ENCODE measurements at places on chromosomes 7 and 10. TPM values are rescaled to one million over a fixed set of nuclear protein-coding genes. Genes with fewer than 3 reads are reported as not detected.
A peak's percentile ranks its signal among the peaks of the same experiment; 100 is the strongest.

MYL10 gene
- total RNA-seq: not detected

TTYH3 gene
- 33.6 TPM for total RNA-seq

DNA sequence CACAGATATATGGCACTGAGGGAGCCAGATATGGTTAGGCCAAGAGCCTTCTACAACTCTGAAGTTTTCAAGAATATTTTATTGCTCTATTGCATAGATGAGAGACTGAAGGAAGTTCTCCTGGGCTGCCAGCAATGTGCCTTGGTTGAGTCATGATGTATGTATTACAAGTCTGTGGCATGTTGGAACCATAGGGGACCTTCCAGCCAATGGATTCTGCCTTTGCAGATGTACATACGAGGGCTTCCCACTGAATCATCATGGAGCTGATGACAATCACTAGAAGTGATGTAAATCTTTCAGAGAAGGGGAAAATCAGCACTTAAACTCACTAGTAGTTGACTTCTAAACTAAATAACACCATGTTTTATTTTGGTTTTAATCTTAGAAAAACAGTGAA, 419.5 kb downstream of the PHTF2 start:
- DNase-seq: peak; percentile 2

GRCh38 chr10:89710753-89711152, 9.4 kb downstream of the KIF20B start:
- DNase-seq: no peak

DNA sequence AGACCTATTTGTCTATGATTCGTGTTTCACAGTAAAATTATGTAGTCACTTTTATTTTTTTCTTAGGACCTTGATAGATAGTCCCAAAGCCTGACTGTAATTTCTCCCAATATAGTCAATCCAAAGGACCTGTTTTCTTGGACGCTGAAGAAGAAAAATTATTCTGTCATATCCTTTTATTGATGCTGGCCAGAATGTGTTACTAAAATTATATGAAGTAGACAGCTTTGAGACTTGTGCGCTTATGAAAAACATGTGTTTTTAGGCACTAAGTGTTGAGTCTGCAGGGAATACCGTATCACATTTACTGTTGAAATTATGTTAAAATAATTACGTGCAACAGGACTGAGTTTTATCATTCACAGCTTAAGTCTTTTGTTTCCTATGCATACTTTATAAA, 17.9 kb downstream of the TES start:
- no peak for DNase-seq

BHLHA15 gene
- total RNA-seq: 0.25 TPM

OR2A25 gene
- total RNA-seq: not detected

NET1 gene
- 164 TPM for total RNA-seq

DNA sequence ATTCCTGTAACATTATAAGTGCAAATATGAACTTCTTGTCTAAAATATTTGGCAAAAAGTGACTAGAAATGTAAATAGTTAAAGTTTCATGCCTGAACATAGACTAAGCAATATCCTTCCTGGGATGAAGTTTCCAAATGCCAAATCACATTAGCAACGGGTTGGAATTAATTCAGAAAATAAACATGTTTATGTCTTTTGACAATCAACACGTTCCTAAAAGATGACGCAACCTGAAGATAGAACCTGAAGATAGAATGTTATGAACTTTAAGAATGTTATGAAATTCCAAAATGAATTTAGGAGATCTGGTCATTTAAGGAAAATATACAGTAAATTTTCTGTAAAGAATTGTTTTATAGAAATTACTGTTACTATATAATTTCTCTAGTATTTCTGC, 9.2 kb downstream of the LAMB4 start:
- no peak for DNase-seq

DNA sequence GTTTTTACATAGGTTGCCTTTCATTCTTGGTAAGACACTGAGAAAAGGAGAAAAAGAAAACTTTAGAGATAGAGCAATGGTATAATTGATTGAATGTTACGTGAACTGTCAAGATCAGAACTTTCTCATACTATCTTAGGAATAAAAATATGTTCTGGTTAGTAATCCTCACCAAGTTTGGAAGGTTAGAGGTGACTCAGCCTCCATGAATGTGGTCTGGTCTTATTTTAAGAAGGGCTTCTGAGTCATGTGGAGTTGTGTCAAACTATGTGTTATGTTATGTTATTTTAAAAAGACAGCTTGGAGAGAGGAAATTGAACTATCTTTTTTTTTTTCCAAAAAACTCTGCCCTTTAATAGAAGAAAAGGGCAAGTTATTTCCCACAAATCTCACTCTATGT, 458.6 kb upstream of the KLF6 start:
- DNase-seq: peak; percentile 96

DNA sequence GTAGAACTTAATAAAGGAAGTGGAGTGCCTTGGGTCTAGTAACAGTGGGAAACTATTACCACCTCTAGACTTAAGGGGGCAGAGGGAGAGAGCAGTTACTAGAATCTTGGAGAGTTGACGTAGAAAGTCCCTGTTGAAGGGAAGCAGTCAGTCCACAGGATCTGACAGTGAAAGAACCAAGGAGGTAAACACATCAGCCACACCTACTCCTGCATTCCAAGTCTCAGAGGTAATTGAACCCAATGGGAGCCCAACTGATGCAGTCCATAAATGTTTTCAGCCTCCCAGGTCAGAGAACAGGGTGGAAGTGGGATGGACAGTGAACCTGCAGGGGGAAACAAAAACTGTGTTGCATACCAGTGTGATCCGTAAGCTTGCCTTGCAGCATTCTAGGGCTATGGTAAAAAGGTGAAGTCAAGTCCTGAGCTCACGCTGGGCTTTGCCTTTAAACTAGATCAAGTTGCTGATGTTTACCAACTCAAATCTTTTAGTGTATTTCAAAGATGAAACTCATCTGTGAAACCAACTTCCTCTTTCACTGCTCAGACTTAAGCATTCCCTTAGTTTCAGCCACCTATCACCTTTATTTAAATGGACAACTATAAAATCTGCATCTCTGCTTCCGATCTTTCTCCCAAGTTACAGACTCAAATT, 57.2 kb downstream of the SLC16A12 start:
- peak; percentile 56 for DNase-seq

GRCh38 chr10:62904281-62904875, 88.2 kb upstream of the EGR2 start:
- DNase-seq: no peak

RAB19 gene
- total RNA-seq: 0.21 TPM

BMI1 gene
- total RNA-seq: 31.8 TPM

DNA sequence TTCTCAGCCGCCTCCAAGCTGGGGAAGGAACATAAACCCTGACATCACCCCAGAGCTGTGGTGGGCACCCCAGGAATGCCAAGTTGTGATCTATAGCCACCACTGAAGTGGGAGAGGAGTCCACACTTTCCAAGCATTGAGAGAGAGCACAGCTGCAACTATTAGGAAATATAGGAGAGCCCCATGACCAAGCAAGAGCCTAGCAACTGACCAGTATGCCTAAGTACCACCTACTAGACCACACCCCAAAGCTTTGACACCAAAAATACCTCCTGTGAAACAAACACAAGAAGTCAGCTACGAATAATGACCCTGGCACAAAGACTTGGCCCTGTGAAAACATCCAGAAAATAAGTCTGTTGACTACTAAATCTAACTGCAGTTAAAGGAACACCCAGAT, 804.1 kb upstream of the IGFBP3 start:
- DNase-seq: no peak

DNA sequence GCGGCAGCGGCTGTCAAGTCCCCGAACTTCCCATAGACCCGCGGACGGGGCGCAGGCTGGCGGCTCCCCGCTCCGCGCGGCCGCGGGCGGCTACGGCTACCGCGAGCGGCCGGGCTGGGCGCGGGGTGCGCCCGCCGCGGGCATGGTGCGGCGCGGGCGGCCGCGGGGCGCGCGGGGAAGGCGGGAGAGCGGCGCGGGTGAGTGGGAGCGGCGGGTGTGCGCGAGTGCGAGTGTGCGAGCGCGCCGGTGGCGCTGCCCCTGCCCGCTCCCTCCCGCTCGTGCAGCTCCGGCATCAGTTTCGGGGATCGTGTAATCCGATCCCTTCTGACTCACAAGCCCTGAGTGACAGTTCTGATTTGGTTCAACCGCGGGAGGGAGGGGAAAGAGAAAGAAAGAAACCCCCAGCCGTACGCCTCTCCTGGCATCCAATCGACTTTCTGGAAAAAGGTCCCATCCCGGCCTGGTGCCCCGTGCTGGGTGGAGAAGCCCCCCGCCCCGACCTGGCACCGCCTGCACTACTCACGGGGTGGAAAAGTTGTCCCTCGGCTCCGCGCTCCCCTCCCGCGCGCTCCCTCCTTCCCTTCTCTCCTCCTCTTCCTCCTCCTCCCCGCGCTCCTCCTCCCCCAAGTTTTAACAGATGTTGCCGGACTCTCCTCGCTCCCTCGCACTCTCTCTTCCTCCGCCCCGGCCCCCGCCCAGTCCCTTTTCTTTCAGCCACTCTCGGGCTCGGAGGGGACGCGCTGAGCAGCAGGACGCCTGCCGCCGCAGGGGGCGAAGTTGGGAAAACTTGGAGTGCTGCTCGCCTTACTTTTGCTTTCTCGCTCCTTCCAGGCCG, at the start of gene GLI3:
TSS of gene GLI3 (minus strand) at position 234 of the 835 bp plus-strand sequence. CDS start 13,956 bp downstream, outside the sequence.
- DNase-seq: peak; percentile 83

DNA sequence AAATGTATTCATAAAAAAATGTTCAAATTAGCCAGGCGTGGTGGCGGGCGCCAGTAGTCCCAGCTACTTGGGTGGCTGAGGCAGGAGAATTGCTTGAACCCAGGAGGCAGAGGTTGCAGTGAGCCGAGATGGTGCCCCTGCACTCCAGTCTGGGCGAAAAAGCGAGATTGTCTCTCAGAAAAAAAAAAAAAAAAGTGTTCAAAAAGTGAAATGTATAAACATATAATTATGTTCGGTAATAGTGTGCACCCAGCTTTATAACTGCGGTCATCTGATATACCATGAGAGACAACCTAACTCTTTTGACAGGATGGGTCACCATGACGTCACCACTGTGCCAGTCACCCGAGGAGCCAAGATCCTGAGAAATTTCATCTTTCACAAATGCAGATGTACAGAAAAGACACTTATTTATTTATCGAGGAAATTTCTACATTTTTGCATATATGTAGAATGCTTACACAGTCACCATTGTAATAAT, 594 bp upstream of the RP9 start:
- DNase-seq: no peak

AASS gene
- 13.6 TPM for total RNA-seq

MSANTD7 gene
- 15.9 TPM for total RNA-seq

DNA sequence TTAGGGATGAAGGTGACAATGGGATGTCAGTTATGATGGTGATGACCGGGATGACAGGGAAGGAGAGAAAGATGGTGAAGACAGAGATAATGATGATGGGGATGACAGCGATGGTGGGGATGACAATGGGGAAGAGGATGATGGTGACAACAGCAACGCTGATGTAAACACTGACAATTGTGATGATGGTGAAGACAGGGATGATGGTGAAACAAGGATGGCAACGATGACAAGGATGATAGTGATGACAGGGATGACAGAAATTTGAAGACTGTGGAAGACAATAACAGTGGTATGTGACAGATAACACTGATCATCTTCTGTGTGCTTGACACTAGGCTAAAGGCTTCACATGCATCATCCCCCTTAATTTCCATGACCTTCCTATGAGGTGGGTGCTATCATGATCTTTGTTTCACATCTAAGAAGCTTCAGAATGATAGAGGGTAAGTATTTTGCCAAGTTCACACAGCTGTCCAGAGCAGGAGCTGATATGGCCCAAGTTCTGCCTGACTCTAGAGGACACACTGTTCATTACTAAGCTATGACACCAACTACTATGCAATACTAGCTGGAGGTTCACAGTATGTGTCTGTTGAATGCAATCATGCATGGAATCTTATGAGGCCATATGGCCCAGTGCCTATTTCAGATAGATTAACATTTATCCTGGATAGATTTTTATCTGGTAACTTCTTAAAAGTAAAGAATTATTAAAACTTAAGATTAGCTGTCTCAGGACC, 105.6 kb downstream of the RNLS start:
- peak; percentile 29 for DNase-seq

DNA sequence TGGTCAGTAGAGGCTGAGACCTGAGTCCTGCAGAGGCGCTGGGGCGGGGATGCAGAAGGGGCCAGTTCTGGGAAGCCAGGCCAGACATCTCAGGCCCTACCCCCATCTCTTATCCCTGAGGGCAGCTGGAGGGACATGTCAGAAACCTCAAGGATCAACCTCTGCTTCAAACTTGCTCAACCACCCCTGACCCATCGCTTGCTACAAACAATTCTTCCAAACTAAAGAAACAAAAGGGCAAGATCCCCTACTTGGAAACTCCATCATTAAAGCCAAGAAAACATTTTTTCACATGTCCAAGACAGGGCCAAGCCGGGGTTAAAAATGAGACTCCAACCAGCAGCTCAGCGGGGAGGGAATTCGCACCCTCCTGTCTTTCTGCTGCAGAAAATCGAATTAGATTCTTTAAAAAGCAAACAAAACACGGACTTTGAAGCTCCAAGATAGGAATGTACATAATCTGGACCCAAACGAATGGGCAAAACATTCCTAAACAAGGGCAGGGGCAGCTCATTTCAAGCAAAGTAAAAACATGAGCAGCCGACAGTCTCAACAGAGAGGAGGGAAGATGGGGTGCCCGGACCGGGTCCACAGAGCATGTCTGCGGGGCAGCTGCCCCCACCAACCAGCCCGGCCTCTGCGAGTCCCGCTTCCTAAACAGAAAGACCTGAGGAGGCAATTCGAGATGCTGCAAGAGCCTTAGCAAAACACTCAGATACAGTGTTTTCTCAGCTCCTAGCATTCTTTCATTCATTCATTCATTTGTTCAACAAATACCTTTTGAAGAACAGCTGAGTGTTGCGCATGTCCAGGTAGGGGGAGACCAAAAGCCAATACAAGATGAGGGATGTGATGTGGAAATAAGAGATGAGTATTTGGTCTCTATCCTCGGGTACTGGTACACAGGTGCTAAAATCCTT, 44.8 kb downstream of the CHST15 start:
- DNase-seq: no peak

GIMAP8 gene
- 0.07 TPM for total RNA-seq

TMEM196 gene
- total RNA-seq: not detected

DNA sequence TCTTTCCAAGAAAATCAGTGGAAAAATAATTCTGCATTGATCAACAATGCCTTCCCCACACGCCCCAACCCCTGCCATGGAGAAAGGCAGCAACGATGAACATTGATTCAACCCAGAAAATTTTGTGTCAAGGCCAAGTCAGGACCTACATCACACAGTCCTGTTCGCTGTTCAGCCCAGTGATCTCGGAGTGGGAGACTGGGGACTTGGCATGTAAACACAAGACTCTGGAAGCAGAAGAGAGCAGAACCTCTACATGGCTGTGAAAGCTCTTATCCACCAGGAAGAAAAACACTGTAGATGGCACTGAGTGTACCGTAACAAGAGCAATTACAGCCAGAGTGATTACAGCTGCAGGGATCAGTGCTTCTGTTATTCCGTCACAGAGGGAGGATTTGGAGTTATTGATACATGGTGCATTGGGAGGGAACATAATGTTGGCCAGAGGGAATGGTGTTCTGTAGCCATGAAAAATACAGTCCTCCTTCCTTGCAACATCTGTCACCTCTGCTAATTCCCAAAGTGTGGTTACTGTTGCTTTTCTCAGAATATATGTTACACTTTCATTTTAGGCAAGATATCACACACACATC, 136.6 kb downstream of the IQUB start:
- no peak for DNase-seq

GRCh38 chr10:131556897-131557495, 245.5 kb upstream of the TCERG1L start:
- DNase-seq: no peak

- DNase-seq: no peak
Measured at GRCh38 chr10:43801140-43801539, 152.5 kb upstream of the ZNF32 start.

- no peak for DNase-seq
Measured at GRCh38 chr10:88557658-88558057, 25.5 kb downstream of the RNLS start.

PIP gene
- not detected for total RNA-seq

SLC18A3 gene
- not detected for total RNA-seq
